ENCODE measurements at places on chromosomes 5 and 9. TPM values are rescaled to one million over a fixed set of nuclear protein-coding genes. Genes with fewer than 3 reads are reported as not detected.

DNA sequence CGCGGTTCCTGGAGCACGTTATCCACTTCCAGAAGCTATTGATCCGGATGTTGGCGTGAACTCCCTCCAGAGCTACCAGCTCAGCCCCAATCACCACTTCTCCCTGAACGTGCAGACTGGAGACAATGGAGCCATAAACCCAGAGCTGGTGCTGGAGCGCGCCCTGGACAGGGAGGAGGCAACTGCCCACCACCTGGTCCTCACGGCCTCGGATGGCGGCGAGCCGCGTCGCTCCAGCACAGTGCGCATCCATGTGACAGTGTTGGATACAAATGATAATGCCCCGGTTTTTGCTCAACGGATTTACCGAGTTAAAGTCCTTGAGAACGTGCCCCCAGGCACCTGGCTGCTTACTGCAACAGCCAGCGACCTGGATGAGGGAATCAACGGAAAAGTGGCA, 809 bp downstream of the PCDHGA9 start:
- no peak for DNase-seq

DNA sequence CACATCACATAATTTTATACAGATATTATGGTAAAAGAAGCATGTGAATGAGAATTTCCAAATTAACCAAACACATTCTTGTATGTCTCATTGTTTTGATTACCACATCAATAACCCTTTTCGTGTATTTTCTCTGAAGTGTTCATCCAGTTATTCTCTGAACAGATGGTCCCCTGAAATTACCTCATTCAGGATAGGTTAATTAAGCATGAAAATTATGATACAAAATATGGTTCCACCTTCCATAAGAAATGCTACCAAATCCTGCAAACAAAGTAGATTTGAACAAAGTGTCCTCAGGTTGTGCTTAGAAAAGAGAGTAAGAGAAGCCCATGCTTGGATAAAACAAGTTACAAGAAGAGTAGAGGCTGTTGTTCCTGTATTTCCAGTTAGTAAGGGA, 83.1 kb upstream of the LMNB1 start:
- no peak for DNase-seq

EMB gene
- 38.8 TPM for total RNA-seq

DNA sequence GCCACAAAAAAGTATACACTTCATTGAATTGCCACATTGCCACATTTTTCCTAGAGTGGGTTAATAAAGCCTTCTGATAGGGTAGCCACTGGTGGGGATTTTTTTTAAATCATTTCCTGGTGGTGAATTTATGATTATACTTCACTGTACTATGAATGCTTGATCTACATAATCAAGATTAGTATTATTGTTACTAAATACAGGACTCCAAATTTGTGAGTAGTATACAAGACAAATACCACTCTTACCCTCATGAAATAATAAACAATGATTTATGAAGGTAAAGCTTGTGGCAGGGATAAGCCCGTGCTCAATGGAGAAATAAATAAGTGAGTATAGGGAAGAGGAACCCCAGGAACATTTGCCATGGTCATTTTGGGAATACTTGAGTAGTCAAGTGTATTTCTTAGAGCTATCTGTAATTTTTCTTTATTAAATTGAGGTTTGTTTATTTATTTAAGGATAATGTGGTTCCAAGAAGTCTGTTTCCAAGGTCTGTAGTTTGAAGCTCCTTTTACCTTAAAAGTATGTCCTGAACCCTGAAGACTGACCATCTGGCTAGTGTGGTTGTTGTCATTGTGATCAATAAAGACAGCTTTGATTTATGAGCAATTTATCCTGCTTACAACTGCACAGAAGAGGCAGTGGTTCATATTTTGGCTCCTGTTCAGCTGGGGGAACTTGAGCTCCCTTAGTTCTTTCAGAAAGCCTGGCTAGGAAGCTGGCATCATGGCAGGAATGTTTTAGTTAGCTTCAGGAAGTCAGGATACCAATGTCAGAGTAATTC, 118.6 kb downstream of the ZSWIM6 start:
- no peak for DNase-seq

DNA sequence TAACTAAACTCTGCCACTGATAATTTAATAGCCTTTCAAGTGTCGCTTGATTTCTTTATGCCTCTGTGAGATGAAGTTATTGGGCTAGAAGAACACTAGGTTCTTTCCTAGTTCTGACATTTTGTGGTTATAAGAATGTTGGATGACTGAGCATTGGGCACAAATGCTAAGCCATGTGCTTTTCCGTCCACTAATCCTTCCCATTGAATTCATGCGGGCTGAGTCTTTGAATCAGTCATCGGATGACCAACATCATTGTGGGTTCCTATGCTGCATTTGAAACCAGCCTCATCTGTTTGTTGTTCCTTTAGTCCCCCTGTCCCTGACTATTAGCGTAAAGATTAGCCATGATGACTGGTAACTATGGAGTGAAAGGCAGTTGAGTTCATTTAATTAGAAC, 58.5 kb downstream of the ALDH1A1 start:
- no peak for DNase-seq

DNA sequence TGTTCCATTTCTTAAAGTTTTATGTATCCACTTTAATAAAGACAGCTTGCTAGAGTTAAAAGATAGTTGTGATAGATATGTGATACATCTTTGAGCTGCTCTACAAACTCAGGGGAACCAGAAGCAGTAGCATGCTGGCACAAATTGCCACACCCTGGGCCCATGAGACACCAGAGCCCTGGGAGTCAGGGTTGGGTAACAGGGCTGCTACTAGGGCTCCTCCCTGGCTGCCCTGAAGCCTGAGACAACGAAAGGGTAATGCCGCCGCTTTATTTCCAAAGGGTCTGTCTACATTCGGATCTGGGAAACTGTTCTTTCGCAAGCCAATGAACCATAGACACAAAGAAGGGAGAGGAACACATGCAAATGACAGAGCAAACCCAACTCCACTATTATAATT, 29.2 kb downstream of the PTPN3 start:
- DNase-seq: no peak

DNA sequence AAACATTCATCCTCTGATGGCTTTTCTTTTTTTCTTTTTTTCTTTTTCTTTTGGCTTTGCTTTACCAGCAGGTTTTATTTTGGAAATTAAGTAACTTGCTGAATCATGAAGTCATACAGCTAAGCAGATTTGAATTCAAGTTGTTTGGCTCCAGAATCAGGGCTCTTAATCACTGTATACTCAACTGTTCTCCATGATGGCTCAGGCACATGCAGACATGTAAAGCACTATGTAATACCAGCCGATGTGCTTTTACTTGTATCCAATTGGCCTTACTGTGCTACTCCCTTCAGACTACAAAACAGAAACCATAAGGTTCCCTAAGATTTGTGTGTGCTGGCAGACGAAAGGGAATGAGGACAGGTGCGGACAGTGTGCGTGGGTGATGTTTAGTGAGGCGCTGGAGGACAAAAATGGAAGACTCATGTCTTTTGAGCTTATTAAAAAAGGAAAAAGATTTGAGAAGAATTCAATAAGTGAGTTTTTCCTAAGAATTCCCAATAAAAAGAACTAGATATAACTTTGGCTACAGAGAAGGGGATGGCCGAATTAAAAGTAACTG, 44.7 kb upstream of the OTP start:
- DNase-seq: no peak

- no peak for DNase-seq
These were observed 31.4 kb downstream of the ACTBL2 start for GRCh38 chr5:57450991-57451876.

DNA sequence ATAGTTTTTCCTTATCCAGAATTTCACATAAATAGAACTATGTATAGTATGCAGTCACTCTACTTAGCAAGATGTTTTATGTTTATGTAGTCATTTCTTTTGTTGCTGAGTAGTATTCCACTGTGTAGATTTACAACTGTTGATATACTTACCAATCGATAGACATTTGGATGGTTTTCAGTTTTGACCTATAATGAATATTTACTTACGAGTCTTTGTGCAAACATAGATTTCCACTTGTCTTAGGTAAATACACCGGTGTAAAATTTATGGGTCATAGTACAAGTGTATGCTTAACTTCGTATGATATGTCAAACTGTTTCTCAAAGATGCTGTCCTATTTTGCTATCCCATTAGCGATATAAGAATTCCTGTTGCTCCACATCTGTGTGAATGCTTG, 19.7 kb upstream of the OR2K2 start:
- no peak for DNase-seq
